ENCODE measurements at places on chromosomes 3 and 15. TPM values are rescaled to one million over a fixed set of nuclear protein-coding genes. Genes with fewer than 3 reads are reported as not detected.

DNA sequence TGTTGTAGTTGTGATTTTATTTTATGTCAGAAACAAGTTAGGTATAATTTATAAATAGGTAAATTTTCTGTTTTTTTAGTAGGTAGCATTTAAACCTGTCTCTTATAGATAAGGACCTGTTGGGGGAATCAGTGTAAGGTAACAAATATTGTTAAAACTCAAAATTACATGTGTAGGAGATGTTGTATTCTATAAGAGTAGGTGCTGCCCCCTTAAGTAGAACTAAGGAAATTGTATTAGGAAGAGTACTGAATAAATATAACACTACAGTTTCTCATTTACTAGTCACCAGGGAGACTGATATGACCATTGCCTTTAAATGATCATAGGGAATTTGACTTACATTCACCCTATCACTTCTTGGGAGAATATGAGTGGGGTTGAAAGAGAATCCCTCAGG is 31.2 kb downstream of the SLC25A36 start:
- no peak for DNase-seq

GRCh38 chr15:53627279-53627678 is 132.2 kb downstream of the WDR72 start:
- no peak for DNase-seq

DNA sequence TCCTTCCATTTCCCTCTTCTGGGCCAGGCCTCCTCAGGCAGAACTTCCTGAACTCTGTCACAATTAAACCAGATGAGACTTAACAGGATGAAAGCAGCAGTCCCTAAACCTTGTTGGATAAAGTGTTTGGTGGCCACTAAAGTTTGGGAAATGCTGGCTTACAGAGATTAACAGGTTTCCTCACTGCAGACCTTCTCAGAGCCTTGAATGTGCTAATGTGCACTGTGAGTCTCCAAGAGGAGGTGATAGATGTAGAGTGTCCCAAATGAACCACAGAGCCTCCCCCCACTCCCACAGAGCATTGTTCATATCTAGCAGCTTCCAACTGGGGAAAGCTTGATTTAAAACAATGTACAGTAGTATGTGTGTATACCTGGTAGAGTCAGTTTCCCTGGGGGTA is 42.9 kb downstream of the HAPLN3 start:
- DNase-seq = no peak

The CPLX3 gene
- not detected for total RNA-seq

The STAB1 gene
- total RNA-seq = 0.44 TPM
